ENCODE measurements at places on chromosomes 7 and 10.

GRCh38 chr7:83947260-83947659 is 247.3 kb downstream of the SEMA3A start:
- no peak for DNase-seq

GRCh38 chr7:120344276-120344675 is 71.3 kb downstream of the KCND2 start:
- no peak for DNase-seq

- DNase-seq: no peak
Measured at GRCh38 chr10:78813526-78813925, 255.2 kb upstream of the ZMIZ1 start.

DNA sequence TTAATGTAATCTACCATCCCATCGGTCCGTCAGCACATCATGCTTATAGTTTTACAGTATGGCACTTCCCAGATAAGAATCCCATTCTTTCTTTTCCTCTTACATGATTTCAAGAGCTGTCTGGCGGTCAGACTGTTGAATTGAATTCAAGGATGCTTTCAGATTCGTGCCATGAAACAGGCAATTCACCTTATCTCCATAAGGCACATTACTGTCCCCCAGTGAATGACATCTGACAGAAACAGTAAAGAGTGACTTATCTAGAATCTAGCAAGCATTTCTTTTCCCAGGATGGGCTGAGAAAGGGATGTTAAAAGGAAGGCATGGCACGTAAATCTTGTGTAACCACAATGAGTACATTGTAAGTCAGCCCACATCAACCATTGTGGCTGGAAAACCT is 61.1 kb upstream of the SEM1 start:
- DNase-seq: no peak

- no peak for DNase-seq
Measured at GRCh38 chr10:67401711-67402110, 294.3 kb downstream of the CTNNA3 start.

DNA sequence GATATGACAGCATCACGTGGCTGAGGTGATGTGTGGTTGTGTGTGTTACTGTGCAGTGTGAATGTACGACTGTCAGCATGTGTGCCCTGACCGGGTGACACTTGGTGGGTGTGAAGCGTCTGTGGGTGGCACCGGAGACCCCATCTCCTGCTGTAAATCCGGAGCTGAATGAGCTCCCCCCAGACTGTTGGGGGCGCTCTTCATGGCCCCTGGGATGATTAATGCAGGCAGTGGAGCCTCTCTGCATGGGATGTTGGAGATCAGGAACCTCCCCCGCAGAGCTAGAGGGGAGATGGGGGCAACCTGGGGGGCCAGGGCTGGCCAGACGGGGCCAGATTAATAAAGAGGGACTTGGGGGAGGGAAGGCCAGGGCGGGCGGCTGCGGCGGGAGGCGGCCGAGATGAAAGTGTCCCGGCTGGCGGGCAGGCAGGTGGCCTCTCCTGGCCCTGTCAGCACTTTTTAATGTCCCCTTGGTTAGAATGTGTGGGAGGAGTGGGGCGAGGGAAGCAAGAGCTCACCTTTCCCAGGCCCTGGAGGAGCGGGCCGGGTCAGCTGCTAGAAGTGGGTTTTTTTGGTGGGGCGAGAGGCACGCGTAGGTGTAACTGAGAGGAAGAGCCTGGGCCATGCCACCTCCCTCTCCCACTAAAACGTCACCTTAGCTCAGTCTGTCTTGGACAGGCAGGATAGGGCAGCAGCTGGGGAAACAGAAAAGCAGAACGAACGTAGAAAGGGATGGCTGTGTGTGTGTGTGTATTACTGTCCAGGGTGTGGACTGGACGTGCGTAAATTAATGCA is 34.1 kb downstream of the HIF1AN start:
- no peak for DNase-seq

DNA sequence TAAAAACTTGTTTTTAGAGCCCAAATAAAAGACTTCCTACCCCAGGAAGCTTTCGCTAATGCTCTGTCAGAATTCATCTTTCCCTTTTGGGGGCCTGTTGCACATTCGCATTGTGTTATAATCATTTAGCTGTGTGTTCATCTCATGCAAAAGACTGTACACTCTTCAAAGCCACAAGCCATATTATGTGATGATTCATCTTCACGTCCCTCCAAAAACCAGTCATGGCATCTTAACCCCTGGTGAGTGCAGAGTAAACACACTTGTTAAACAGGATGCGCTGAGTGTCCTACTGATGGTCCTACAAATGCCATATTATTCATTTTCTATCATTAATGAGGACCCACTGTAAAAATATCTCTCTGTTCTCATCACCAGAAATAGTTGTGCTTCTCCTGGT is 235.4 kb downstream of the KIAA1217 start:
- no peak for DNase-seq

DNA sequence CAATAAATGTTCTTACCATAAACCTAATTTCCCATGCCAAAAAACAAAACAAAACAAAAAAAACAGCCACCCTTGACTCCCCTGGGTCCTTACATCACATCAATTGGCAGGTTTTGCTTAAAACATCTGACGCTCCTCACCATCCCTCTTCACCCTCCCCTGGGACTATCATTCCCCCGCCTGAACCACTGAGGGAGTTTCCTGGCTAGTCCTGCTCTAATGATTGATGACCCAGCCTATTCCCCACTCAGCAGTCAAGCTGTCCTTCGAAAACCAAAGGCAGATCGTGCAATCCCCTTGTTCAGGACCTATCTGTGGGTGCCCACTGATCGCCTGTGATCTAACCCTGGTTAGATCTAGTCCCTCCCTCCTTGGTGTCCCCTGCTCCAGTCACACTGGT is 11.2 kb upstream of the FRMPD2 start:
- DNase-seq: no peak

DNA sequence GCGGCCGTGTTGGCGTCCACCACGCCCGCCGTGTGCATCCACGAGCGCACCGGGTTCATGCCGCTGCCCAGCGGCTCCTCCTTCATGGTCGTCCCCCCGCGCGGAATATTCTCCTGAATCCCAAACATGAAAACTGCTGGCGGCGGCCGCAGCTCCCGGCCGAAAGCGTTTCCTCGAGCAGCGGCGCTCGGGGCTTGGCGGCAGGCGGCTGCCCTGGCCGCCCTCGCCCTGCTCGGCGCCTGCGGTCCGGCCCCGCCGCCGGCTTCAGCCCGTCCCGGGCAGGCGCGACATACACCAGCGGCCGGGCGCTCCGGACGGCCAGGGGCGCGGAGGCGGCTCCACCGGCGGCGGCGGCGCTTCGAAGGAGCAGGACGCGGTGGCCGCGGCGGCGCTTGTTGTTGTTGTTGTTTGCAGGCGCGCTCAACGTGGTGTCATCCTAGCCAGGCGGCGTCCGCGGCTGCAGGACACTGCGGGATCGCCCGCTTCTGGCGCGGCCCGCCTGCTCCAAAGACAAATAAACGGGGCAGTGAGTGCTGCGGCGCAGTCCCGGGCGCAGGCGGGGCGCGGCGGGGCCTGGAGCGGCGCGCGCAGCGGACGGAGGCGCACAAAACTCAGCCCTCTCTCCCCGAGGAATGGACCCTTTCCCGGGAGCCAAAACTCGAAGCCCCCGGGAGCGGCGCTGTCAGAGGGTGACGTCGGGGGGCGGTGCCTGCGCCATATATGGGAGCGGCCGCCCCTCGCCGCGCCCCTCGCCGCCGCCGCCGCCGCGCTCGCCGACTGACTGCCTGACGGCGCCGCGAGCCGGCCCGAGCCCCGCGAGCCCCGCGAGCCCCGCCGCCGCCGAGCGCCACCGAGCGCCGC is at the start of gene EBF3:
TSS of gene EBF3 (minus strand) at position 634 of the 861 bp plus-strand sequence. CDS start at position 128, 506 bp downstream.
- peak; percentile 51 for DNase-seq

- DNase-seq: peak; percentile 37
Measured at GRCh38 chr10:94403380-94404213, 1.3 kb downstream of the TBC1D12 start.

DNA sequence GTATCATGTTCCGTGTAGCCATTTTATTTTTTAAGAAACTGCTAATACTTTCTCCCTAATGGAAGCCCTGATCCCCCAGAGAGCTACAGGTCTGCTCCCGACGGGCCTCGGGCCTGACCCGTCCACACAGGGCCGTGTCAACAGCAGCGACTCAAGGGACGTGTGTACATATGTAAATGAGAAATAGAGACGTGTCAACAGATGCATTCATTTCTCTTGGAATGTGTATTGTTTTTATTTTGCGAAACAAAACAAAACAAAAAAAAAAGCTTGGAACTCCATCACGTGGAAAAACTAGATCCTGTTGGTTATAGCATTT is 31.7 kb upstream of the PPIF start:
- no peak for DNase-seq

GRCh38 chr10:124381011-124381611 is 37.6 kb downstream of the OAT start:
- DNase-seq: no peak

DNA sequence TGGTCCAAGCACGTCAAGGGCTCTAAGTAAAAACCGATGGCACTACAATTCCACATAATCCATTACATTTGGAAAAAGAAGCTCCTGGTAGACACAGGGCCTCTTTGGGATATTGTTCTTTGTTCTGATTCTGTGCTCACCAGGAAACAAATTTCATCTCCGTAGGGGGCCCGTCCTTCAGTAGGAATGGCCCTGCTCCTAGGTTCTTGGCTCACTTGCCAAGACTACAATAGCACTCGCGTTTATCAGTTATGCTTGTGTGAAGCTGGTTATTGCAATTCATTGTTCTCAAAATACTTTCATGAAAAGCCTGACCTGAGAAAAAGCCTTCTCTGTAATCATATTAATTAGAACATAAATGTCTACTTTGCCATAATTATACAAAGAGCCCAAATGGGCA is 10.3 kb upstream of the ZC3HAV1L start:
- DNase-seq: no peak

DNA sequence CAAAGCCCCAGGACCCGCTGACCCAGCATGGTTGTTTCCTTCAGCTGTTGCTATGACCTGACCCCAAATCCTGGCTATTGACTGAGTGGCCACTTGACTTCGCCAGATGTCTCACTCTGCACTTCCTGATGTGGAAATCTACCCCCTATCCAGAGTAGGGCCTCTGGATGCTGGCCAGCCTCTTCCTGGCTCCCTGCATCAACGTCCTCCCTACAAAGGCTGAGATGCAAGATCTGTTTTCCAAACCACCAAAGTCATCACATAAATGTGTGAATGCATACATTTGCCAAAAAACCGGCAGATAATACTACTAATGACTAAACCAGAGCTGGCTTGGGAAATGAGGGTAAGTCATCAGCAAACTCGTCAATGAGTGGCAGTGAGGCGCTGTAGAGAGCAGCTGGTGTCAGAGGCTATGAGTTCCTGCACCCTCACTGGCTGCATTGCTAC is 70.4 kb downstream of the PYROXD2 start:
- DNase-seq: no peak

- DNase-seq: no peak
Measured at GRCh38 chr7:23893942-23894891, 184.2 kb downstream of the STK31 start.

- no peak for DNase-seq
Measured at GRCh38 chr10:48737886-48738285, 53.2 kb downstream of the WDFY4 start.

DNA sequence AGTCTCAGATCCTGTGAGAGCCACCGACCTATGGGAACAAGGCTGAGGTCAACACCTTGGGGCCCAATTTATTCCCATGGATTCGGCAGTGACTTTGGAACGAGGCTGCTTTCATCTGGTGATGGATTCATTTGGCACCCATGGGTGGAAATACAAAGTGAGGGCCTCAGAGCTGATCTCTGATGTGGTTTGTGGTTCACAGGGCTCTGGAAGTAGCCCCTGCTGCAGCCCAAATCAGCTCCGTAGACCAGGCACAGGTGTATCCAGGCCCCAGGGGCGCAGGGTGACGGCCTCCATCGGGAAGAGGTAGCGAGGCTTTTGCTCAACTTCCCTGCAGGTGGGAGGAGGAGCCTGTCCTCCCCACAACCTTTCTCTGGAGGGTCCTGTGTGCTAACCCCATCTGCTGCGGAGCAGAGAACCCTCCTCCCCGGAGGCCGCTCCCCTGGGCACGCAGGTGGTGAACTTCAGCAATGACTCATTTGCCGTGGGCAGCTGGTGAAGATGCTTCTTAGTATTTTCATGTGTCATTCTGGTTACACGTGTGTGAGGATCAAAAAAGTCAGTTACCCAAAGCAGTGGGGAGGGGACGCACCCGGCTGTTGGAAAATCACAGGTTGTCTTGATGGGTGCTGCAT is 7.5 kb upstream of the JAKMIP3 start:
- no peak for DNase-seq

DNA sequence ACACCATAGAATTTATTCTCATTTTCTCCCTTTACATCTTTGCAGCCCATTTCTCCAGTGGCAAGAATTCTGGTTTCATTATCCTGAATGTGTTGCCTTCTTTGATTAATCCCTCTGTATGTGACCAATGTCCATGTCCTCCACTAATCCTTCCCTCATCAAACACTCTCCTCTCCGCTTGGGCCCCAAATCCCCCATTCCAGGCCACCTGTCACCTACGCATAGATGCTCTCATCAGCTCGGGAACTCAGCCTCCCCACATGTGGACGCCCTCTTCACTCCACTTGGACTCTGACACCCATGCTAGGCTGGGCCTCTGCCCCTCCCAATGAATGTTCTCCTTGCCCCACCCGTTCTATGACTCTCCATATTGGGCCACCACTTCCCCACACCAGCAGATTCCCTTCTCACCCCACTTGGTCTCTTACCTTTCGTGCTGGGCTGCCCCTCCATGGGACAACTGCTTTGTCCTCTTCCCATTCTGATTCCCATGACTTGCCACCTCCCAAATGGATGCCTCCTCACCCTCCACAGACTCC is 18.7 kb upstream of the RBM20 start:
- DNase-seq: no peak

DNA sequence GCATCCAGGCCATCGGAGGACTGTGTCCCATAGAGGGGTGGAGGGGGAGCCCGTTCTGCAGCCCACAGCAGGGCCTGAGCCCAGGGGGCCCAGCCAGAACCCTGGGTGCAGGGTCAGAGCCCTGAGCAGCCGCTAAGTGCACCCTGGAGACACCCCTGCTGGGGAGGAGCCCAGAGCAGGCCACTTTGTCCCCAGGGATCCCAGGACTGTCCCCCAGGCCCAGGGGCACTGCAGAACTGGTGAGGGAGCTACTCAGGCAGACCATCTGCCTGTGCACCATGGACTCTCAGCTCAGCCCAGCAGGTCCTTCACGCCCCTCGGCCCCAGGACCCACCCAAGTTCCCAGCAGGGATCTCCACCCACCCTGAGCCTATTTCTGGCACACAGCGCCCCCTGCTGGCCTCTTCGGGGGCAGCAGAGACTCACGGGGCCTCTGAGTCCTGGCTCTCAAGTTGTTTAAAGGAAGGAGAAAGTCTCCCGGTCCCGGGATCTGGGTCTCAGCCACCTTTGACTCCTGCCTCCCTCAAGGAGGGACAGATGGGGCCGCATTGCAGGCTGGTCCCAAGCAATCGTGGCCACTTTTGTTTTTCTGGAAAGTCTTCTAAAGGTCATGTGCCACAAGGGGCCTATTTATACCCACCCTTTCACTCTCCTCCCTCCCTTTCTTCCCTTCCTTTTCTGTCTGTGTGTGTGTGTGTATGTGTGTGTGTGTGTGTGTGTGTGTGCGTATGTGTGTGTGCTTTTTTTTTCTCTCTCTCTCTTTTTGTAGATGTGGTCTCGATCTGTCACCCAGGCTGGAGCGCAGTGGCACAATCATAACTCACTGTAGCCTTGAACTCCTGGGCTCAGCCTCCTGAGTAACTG is 90.3 kb downstream of the MYL10 start:
- peak; percentile 67 for DNase-seq
